Hematopoietic multipotent progenitor cell (in vitro differentiated cells): ENCODE measurements at places on chromosomes 2 and 18.

- no peak for DNase-seq
These were observed 11.8 kb downstream of the DAPL1 start for GRCh38 chr2:158806941-158807340.

DNA sequence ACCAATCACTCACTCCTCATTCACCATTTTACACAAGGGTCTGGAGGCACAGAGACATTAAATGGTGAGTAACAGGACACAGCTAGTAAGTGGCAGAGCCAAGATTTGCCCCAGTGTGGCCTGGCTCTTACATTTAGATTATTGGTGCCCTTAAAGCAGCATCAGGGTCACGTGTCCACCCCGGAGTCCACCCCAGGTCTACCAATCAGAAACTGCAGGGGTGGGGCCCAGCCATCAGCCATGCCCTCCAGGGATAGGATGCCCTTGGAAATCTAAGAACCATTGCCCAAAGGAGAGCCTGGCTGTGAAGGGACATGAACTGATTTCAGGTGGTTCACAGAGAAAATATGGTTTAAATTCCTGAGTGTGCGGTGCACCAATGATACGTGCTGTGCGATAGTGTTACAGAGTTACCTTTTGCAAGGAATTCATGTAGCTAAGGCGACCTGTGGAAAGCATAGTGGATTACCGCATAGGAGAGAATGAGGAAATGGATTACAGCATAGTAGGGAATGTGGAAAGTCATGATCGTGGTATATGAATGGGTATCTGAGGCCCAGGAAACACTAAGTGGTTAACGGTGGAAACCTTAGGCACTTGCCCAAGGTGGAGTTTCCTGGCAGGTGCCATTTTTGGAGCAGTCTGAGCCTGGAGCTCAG lies 17.8 kb downstream of the IGFBP5 start:
- DNase-seq = no peak

- DNase-seq = no peak
These were observed 78.9 kb downstream of the RAB31 start for GRCh38 chr18:9787036-9787435.

GRCh38 chr2:213164263-213164662 lies 12.9 kb upstream of the IKZF2 start:
- no peak for DNase-seq

DNA sequence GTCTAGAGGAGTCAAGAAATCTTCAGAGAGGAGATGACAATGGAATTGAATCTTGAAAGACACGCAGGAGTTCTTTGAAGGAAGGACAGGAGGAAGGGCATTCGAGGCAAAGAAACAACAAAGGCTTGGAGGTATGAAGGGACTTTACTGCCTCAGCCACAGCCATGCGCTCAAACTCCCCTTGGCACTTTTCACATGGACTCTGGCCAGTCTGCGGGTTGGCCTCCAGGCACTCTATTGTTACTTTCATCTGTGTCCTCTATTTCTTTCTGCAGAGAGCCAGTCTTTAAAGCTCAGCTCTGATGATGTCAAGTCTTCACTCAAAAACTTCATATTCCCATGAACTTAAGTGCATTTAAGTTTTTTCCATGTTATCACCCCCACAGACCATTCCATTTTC lies 95.4 kb downstream of the ZAP70 start:
- DNase-seq = no peak

- no peak for DNase-seq
These were observed 93.6 kb upstream of the SNTG2 start for GRCh38 chr2:857081-857480.

DNA sequence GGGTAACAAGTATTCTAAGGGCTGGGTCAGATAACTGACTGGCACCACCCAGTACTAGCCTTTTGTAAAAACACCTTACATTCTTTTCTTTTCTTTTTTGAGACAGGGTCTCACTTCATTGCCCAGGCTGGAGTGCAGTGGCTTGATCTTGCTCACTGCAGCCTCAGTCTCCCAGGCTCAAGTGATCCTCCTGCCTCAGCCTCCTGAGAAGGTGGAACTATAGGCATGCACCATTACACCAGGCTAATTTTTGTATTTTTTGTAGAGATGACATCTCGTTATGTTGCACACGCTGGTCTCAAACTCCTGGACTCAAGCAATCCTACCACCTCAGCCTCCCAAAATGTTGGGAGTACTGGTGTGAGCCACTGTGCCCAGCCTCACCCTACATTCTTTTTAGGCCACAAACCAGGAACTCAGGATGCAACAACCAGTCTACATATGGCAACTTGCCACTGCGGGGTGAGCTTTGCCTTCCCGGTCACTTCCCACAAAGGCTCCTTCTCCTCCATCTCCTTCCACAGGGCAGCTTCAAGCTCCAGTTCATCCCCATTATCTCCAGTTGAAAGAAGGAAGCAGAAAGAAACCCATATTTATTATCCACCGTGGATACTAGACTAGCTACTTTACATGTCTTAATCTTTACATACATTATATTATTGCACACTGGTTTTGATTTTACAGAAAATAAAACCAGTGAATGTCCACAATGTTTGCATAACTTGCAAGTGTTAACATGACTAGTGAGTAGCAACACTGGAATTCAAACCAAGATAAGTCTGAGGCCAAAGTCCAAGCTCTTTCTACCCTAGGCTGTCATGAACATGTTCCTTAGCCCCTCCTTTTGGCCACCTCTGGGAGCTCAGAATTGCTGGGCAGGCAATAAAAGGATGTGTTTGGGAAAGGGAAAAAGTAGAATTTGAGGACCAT lies 23.7 kb upstream of the AP1S3 start:
- no peak for DNase-seq

- no peak for DNase-seq
These were observed 96.5 kb downstream of the DLGAP1 start for GRCh38 chr18:4358618-4359017.

GRCh38 chr2:56313500-56313921 lies 129.7 kb downstream of the CCDC85A start:
- DNase-seq = no peak

DNA sequence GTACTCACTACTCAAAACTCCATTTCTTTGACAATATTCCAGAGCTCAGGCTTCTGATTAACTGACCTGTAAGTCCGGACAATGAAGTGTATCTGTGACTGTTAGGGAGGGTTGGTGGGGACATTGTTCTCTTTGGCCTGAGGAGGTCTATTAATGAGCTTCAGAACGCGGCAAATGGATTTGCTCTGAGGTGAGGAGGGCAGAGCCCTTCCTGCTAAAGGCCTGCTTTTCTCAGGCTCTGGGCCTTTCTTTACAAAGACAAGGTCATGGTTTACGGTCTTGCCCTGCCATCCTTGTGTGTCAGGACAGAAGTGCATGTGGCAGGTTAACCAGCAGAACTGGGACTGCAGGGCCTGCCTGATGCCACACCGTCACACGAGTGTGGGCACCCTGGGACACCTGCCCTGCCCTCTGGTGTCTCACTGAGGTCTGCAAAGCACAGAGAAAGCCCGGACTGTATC lies 7.2 kb downstream of the ALKAL2 start:
- DNase-seq = no peak

DNA sequence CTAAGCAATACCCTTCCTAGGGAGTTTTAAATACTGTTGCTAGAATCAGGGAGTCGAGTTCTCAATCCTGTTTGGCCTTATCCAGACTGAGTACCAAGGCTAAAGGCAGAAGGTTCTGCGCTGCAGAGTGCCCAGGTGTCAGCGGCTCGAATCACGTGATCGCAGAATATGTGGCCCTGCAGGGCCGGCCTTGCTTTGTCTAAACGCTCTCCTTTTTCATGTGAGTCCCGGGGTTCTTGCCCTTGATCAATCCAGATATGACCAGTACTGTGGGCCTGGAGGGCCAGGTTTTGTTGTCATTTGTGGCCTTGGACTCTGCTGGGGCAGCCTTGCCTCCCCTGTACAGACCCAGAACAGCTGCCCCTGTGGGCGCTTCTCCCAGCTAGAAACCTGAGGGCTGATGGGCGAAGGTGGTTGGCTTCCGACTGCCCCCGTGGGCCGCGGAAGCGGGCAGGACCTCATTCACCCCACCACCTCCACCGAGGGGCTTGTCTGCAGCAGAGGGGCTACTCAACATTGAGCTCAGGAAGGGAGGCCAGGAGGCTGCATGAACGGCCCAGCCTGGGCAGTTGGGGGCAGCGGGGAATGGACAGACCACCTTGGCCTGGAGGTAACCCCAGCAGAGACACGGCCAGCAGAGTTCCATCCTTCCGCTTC lies 225.0 kb downstream of the ALPK2 start:
- no peak for DNase-seq

GRCh38 chr18:74069178-74070050 lies 78.2 kb downstream of the FBXO15 start:
- no peak for DNase-seq

GRCh38 chr2:72326759-72327158 lies 179.1 kb upstream of the CYP26B1 start:
- no peak for DNase-seq

DNA sequence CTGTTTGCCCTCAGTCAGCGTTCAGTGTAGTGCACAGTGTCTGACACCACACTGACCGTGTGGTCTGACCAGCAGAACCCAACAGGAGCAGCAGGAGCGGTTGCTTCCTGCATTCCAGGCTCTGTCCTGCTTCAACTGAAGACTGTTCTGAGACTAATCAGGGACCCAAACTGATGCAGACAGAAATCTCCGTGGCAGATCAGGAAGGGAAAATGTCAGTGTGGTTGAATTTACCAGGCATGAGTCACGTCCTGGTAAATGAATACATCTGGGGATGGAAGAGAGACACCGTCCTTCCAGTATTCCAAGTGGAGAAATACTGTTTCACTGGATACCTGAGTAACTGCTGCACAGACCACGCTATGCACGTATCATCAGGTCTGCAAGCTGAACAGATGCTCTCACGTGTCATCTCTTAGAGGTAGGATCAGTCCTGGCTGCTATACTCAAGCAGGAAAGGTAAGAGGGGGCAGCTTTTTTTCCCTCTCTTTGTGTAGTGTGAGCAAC lies 223.6 kb upstream of the EPAS1 start:
- DNase-seq = no peak

DNA sequence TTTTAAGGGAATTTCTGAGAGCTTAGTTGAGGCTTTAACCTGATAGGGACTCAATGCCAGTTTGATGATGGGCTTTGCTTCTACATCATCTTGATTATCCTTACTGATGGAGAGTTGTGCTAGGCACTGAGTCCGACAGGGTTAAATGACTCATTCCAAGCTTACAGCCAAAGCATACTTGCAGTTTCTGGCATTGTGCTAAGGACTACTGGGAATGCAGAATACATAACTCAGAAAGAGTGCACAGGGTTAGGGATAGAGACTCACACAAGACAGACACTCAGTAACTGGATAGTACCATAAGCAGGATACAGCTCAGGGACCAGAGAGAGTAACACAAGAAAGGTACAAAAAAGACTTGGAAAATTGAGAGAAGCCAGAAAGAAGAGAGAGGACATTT lies 94.1 kb upstream of the SLC14A2 start:
- no peak for DNase-seq

GRCh38 chr2:237099804-237100203 lies 14.1 kb downstream of the COPS8 start:
- DNase-seq = no peak

DNA sequence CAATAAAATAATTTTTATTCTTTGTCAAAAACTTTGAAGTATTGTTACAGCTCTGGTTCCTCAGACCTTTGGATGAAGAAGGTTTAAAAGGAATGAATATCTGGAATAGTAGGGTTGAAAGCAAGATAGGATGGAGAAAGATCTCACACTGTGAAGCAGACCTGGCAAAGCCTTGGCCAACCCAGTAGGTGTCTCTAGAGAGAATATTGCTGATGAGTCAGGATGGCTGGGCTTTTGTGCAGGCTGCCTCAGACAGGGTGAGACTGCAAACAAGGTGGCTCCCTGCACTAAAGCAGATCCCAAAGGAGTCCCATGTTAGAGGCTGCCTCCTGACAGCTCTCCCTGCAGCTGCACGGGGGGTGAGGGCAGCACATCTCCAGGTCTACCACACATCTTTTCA lies 226.0 kb upstream of the ITGA4 start:
- no peak for DNase-seq

DNA sequence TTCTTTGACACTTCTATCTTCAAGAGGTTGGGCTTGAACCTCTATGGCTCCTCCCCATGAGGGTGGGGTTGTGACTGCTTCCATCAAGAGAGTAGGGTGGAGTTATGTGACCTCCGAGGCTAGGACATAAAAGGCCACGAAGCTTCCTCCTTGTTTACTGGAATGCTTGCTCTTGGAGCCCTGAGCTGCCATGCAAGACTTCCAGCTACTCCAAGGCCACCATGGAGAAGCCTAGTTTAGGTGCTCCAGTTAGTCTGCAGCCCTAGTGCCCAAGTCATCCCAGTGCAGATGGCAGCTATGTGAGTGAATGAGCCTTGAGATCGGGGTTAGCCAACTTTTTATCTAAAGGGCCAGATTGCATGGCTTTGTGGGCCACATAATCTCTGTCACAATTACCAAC lies 2.4 kb upstream of the MERTK start:
- no peak for DNase-seq

GRCh38 chr2:45368792-45369191 lies 242.3 kb downstream of the SRBD1 start:
- DNase-seq = no peak

- no peak for DNase-seq
These were observed 2.8 kb upstream of the GYPC start for GRCh38 chr2:126653109-126653508.

GRCh38 chr2:70448041-70448440 lies 105.6 kb downstream of the TGFA start:
- DNase-seq = no peak

GRCh38 chr18:42745171-42745570 lies 370.3 kb downstream of the RIT2 start:
- no peak for DNase-seq

DNA sequence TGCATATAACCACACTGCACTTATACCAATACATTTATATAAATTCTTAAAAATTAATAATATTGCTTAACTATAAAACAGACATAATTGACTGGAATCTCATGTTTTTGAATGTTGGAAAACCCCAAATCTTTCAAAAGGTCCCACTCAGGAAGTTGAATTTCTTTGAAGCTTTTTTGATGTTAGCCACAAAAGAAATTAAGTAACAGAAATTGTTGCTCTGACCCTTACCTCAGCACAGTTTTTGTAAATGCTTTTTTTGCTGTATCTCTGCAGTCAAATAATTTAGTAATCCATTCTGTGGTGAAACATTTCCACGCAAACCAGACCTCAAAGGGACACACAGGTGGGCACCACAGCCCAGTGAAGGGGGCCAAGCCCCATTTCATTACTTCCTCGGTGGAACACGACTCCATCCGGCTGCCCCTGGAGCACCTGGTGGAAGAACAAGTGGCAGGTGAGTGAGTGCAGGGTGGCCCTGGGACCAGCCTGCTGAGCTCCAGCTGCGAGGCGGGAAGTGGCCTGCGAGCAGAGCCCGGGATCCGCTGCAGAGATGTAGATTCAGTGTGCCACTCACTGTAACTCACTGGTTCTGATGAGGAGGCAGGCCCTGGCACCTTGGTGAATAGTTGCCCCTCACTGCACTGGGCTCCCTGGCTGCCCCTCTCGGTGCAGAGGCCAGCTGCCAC lies 8.4 kb downstream of the SCLY start:
- DNase-seq = no peak
